ENCODE measurements at places on chromosomes 13 and 19.

- DNase-seq, result no peak
Measured at GRCh38 chr19:17104679-17105078, 29.1 kb downstream of the MYO9B start.

DNA sequence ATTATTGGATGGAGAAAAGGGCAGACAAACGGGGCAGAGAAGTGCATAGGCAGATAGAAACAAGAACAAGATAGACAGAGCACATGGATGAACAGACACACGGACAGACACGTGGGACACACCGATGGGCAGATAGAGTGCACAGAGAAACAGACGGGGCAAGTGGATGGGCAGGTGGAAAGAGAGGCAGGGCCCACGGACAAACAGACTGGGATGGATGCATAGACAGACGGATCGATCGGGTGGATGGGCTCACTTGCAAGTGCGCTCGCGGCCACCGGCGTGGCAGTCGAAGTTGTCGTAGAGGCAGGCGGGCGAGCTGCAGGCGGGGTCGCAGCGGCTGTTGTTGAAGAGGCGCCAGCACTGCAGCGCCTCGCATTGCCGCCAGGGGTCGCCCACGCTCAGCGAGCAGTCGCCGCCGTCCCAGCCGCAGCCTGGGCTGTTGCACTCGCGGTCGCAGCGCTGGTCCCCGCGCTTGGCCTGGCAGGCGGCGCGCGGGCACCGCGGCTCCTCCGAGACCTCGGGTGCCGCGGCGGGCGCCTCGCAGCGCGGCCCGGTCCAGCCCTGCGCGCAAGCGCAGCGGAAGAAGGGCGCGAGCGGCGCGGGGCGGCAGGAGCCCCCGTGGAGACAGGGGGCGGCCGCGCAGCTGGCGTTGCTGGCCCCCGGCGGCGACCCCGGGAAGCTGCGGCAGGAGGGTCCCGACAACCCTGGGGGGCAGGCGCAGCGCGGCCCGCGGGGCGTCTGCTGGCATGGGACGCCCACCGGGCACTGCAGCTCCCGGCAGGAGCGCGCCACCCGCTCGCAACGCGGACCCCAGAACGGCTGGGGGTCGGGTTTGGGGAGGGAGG lies 23.3 kb downstream of the NOTCH3 start:
- DNase-seq, result peak; percentile 88

DNA sequence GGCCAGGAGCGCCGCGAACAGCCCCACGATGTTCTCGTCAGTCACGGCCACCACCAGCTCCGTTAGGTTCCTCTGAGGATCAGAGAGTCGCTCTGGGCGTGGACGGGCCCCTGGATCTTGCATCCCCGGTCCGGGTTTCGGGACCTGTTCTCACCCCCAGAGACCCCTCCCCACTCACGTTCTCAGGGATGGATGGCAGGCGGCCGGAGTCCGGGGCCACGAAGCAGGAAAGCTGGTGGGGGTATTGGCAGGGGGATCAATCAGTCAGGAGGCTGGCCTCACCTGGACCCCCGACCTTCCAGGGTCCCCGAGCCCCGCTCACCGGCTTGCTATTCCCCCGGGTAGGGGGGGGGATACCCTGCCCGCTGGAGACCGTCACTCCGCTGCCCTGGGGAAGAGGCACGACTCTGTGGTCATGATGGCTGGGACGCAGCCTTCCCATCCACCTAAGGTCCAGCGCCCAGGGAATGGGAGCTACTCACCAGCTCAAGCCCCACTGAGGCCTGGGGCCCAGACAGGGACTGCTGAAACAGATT lies 4.6 kb downstream of the DENND1C start:
- DNase-seq, result no peak

DNA sequence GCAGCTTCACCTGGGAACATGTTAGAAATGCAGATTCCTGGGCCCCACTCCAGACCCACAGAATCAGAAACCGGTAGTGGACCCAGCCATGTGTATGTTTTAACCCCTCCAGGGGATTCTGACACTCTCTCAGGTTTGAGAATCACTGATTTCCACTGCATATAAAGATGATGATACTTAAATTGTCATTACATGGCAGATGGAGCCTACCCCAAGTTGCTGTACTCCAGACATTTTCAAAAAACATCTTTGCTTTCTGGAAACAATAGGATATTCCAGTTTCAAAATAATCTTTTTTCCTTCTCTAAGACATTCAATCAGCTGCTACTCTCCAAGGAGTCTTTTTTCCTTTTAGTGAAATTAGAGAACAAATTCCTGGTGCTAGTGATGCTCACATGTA lies 48.6 kb upstream of the RGCC start:
- no peak for DNase-seq

DNA sequence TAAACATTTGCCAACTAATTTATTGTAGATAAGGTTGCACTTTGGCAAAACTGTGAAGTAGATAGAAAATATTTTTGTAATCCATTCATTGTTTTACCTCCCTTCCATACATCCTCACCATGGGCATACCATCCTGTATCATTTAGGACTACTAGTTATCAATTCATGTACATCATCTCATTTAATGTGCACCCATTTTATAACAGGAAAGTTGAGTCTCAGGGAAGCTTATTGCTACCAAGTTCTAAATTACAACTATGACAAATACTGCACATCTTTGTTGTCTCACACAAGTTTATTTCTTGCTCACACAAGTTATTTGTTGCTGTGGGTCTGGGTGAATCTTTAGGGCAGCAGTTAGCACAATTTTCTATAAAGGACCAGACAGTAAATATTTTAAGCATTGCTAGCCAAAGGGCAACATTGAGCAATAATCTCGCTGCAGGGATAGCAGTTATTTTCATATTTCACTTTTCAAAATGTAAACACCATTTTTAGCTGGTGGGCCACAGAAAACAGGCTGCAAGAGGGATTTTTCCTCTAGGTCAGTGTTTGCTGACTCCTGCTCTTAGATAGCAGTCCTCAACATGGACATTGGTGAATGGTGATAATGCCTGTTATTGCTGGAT lies 276.5 kb downstream of the GPC6 start:
- DNase-seq, result no peak

DNA sequence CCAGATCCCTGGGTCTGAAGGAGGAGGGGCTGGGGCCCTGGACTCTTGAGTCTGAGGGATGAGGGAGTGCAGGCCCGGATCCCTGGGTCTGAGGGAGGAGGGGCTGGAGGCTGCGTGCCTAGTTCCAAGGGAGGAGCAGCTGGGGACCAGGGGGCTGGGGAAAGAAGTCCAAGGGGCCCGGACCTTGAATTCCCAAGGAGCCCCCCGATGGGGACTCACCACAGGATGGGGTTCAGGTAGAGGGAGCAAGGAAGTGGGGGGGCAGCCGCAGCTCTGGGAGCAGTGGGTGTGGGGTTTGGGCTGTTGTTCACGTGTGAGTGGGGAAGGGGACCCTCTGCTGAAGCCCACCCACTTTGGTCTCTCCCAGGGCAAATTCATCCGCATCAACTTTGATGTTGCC lies 23.1 kb downstream of the MYH14 start:
- no peak for DNase-seq

DNA sequence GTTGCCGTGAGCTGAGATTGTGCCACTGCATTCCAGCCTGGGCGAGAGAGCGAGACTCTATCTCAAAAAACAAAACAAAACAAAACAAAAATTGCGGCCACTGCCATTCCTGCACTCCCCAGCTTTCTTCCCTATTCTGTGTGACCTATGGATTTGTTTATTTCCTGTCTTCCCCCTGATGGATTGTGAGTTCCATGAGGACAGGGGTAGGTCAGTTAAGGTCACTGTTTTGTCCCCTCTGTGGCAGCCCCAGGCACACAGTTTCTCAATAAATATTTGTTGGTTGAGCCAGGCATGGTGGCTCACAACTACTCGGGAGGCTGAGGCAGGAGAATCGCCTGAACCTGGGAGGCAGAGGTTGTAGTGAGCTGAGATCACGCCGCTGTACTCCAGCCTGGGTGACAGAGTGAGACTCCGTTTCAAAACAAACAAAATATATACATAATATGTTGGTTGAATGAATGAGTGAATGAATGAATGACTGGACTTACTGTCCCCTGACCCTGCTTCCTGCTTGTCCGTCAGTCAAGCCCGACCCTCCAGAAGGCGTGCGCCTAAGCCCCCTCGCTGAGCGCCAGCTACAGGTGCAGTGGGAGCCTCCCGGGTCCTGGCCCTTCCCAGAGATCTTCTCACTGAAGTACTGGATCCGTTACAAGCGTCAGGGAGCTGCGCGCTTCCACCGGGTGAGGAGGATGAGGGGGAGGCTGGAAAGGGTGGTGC lies 5.0 kb downstream of the EBI3 start:
- DNase-seq, result no peak

DNA sequence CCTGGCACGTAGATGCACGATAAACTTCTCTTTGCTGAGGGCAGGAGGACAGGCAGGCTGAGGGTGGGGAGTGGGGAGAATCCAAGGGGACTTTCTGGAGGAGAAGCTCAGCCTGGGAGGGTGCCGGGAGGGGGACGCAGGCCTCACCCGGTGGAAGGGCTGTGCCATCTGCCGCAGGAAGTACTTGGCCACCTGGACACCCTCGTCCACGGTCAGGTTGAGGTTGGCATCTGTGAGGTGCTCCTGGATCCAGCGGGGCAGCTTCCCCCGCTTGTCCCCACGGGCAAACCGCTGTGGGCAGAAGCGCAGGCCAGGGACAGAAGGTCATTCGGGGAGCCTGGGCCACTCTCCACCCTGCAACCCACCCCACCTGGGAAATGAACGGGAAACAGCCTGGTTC lies 11.5 kb downstream of the KLC3 start:
- no peak for DNase-seq

DNA sequence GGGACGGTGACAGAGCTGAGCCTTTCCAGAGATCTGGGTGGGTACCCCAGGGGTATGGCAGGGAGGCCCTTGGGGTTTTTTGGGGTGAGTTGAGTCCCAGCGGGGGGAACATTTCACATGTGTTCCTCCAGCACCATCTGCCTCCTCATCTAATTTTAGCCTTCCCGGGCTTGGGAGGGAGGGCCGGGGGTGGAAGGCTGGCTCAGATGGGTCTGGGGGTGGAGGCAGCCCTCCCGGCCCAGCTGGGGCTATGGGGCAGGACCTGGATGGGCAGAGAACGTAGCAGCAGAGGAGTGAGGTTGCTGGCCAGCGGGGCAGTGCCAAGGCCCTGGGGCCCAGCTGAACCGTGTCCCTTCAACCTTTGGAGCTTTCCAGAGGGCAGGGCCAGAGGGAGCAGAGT lies 23.5 kb downstream of the ADGRL1 start:
- no peak for DNase-seq

DNA sequence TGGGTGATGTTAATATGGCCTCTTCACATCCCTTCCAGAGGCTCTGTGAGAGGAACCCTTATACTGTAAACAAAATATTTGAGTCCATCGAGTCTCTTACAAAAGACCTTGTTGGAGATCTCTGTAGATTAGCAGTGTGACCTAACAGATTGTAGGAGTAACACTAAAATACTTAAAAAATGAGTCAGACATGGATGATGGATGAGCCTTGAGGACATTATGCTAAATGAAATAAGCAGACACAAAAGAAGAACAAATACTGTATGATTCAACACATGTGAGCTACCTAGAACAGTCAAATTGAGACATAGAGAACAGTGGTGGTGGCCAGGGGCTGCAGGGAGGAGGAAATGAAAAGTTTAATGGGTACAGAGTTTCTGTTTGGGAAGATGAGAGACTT lies 152.2 kb upstream of the UBL3 start:
- no peak for DNase-seq

- no peak for DNase-seq
Measured at GRCh38 chr13:97111756-97112155, 110.4 kb upstream of the MBNL2 start.

DNA sequence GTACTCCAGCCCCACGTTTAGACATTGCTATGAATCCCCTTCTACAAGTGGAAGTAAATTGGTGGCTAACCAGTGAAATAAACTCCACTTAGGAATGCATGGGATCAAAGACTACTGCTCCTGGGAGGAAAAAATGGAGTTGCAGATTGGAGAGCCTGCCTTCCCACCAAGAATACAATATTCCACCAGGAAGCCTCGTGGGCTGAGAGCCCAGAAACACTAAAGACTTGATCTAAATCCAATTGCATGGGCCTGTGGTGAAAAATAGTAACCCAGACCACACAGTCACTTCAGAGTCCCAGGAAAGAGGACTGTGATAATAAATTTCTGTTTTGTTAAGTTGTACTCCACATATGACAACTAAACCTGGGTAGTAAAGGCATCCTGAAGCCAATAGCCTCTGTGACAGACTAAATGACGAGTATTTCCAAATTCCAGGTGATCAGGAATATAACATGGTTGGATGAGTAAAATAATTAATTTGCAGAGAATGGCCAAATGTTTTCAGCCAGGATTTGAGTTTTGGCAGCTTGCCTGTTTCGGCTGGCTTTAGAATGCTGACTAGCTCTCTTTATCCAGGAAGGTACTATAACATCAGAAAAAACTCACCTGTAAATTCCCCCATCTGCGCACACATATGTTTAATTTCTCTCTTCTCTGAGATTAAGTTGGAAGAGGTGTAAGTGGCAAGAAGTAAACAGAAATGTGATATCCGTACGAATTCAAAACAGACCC lies 480.3 kb downstream of the LIG4 start:
- no peak for DNase-seq

DNA sequence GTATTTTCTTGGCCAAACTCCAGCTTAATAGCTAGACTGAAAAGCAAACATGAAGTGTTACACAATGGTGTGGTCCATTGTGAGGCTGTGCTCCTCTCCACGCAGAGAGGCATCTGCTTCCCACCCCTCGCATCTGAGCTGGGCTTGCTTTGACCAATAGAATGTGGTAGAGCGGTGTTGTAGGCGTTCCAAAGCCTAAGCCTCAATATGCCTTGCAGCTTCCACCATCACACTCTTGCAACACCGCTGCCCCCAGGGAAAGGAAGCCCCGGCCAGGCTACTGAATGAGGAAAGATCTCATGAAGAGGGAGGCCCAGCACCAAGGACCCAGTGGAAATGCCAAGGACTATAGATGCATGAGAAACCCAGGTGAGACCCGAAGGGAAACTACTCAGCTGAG lies 9.4 kb downstream of the FLT1 start:
- DNase-seq, result no peak

GRCh38 chr13:73757481-73758233 lies 376.5 kb downstream of the KLF12 start:
- no peak for DNase-seq

GRCh38 chr13:30480292-30480950 lies 14.7 kb upstream of the HMGB1 start:
- DNase-seq, result no peak

GRCh38 chr19:17881701-17882100 lies 10.0 kb downstream of the SLC5A5 start:
- no peak for DNase-seq

DNA sequence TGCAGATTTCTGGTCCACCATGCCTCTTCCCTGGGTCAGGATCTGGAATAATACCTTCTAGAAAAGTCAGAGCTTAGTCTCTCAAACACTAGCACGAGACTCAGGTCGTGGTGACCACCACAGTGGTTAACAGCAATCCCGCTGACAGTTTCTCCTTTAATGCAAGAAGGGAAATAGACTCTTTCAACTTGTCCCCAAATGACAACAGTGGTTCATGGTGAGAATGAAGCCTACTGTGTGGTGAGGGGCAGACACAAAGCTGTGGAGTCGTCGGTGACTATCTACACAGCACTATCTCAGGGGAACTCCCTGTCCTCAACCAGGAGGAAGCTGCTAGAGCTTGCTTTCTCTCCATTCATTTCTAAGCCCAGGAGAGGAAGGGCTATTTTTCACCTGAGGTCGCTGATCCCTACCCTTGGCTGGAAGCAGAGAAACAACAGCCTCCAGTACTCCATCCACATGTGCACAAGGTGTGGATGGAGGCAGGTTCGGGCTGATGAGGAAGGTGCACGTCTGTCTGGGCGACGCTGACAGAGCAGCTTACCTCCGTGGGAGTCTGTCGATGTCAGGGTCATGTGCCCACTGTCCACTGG lies 72.4 kb downstream of the STK24 start:
- DNase-seq, result no peak

- no peak for DNase-seq
Measured at GRCh38 chr13:109751477-109751876, 34.9 kb downstream of the IRS2 start.
